Neural progenitor cell (in vitro differentiated cells): ENCODE measurements at places on chromosomes 3 and 15. TPM values are rescaled to one million over a fixed set of nuclear protein-coding genes. Genes with fewer than 3 reads are reported as not detected.

RAB7A gene
- total RNA-seq = 47.5 and 51.2 TPM in 2 replicates

ROBO2 gene
- total RNA-seq = 12.3 and 15.0 TPM in 2 replicates

GRCh38 chr3:16423298-16423697 is 90.2 kb downstream of the RFTN1 start:
- no peaks in the 10 kb centered on the region for H3K36me3 ChIP-seq
- no peak overlapping the region for H3K4me3 ChIP-seq
- no peak for DNase-seq
- H3K27me3 ChIP-seq = no peaks in the 10 kb centered on the region

DNA sequence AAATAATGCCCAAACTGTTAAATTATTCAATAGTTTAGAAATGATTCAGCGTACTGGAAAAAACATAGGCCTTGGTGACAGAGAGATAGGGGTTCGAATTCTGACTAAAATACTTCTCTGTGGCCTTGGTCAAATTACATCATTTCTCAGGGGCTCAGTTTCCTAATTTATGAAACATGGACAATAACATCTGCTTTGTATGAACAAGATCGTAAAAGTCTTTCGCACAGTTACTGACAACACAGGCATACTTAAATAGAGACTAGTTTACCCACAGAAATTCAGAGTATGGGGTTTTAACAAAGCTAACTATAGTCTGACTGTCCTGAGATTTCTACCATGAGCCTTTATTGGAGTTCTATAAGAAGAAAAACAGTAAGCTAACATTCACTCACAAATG is 440.4 kb downstream of the FHIT start:
- no peak for DNase-seq
- H3K4me3 ChIP-seq = no peak overlapping the region

SPCS1 gene
- total RNA-seq = 142 and 162 TPM in 2 replicates

DNA sequence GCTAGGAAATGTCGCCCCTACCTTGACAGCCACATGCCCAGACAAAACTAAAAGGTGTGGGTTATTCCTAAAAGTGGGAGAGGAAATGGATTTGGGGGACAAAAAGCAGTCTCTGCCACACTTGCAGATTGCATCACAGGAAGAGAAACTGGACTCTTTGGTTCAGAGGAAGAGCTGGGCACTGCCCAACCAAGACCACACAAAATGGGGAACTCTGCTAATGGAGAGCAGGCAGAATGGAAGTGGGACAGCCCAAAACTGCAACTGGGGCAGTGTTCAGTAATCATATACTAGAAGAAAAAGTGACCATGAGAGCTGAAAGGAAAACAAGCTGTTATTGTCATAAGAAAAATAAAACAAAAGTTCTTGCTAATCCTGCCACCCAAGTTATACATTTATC is 138.9 kb upstream of the FRMD4B start:
- H3K4me1 ChIP-seq = no peaks in the 10 kb centered on the region
- no peaks in the 10 kb centered on the region for H3K36me3 ChIP-seq
- H3K27ac ChIP-seq = no peak overlapping the region
- DNase-seq = no peak
- H3K27me3 ChIP-seq = no peaks in the 10 kb centered on the region

DNASE1L3 gene
- not detected in 2 replicates for total RNA-seq

TEX55 gene
- total RNA-seq = not detected in 2 replicates

- DNase-seq = no peak
- H3K4me3 ChIP-seq = no peak overlapping the region
- no peaks in the 10 kb centered on the region for H3K36me3 ChIP-seq
- no peak overlapping the region for H3K27ac ChIP-seq
- no peaks in the 10 kb centered on the region for H3K27me3 ChIP-seq
Observed at GRCh38 chr3:178967177-178967532, 104.5 kb downstream of the ZMAT3 start.

CYP19A1 gene
- not detected in 2 replicates for total RNA-seq

DNA sequence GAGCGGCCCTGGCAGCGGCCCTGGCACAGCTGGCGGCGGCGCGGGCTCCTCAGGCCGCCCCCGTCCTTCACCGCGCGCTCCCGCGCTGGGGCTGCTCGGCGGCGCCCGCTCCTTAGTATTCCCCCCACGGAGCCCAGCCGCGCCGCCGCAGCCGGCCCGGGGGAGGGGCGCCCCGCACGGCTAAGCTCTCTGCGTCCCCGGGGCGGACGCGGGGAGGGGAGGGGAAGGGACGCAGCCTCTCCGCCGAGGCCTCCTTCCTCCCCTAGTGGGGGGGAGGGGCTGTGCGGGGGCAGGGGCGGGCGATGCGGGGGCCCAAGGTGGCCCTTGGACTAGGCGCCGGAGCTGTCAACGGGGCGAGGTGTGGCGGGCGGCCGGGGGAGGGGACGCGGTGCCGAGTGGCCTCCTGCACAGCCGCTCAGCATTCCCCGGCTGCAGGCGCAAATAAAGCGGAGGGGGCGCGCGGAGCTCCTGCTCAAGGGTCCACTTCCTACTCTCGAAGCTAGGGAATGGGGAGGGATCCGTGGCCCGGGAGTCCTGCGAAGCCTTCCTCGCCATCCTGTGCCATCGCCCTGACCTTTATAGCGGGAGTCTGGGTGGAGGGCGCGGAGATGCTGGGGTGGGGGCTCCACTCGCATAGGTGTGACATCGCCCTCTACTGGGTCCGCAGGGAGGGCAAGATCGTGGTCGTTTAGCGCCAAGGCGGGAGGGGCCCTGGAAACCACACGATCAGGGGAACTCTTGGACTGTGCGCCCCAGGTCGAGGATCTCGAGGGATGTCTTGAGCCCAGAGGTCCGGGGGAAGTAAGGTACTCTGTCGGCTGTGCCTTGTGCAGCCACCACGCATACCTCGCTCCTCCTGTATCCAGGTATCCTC is 22.2 kb downstream of the EPHB3 start:
- DNase-seq = peak; percentile 71
- H3K4me1 ChIP-seq = peaks cover 24% of the 10 kb centered on the region
- no peak overlapping the region for H3K27ac ChIP-seq
- peak overlapping the region; percentile 56 for H3K4me3 ChIP-seq
- H3K36me3 ChIP-seq = no peaks in the 10 kb centered on the region

DNA sequence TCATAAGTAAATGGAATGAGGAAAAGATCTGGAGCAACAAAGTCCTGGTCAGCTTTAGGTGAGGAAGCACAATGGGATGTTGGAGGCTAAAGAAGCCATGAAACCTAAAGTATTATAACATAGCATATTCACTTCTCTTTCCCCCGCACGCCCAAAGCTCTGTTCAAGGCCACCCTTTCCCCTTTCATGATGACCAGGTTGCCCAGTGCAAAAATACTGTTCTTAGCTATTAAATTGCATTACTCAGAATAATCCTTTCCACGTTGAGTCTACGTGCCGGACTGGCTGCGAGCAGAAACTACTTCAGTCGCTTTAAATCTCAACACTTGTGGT is 589 bp upstream of the MAPKBP1 start:
- H3K27ac ChIP-seq = peak overlapping the region; percentile 70
- H3K4me3 ChIP-seq = peak overlapping the region; percentile 68
- peak; percentile 7 for DNase-seq
- no peaks in the 10 kb centered on the region for H3K27me3 ChIP-seq
- peaks cover 30% of the 10 kb centered on the region for H3K4me1 ChIP-seq
- H3K36me3 ChIP-seq = peaks cover 2% of the 10 kb centered on the region

NUDT16 gene
- 19.1 and 21.9 TPM in 2 replicates for total RNA-seq
